ENCODE measurements at places on chromosomes 13 and 19.

GRCh38 chr19:46226438-46226973 is 3.0 kb upstream of the IGFL1 start:
- DNase-seq: no peak

DNA sequence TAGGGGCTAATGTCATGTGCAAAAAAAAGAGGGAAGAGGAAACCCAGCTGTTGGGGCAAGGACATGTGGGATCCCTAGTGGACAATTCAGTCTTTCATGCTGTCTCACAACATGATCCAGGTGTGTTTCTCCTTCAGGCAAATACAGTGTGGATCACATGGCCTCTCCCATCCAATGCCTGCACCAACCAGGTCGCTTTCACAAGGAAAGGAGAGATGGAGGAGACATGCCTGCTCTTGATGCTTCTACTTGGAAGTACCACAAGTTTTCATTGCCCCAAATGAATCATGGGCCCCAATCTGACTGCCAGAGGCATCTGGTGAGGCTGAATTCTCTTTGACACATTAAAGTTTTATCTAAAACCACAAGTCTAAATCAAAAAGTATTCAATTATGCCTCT is 82.1 kb downstream of the DLEU7 start:
- no peak for DNase-seq

- no peak for DNase-seq
Measured at GRCh38 chr19:12247644-12248222, 47.0 kb downstream of the ZNF44 start.

- no peak for DNase-seq
Measured at GRCh38 chr13:64075543-64076271, 2660.1 kb upstream of the PCDH20 start.
